Left lung (tissue), 14 donors: ENCODE measurements at places on chromosomes 11 and 22. TPM values are rescaled to one million over a fixed set of nuclear protein-coding genes. Genes with fewer than 3 reads are reported as not detected.

- H3K4me3 ChIP-seq, result no peak overlapping the region
- no peak for DNase-seq
- no peaks in the 10 kb centered on the region for H3K36me3 ChIP-seq
Measured at GRCh38 chr11:112627588-112628045, 333.6 kb upstream of the NCAM1 start.

DNA sequence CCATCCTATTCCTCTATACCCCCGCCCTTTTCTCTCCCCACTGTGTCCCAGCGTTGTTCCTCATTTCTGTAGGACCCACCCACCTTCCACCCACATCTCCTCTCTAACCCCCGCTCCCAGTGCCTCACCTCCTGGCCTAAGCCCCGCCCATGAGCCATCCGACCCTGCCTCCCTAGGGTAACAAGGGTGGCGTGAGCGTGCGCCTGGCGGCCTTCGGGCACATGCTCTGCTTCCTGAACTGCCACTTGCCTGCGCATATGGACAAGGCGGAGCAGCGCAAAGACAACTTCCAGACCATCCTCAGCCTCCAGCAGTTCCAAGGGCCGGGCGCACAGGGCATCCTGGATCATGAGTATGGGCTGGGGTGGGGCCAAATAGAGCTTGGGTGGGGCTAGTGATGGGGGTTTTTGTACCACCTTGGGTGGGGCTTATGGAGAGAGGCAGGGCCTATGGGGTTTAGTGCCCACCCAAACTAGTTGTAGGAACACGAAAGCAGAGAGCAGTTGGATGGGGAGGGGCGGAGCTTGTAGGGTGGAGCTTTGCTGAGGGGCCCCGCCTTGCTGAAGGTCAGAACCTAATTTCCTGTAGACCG, 4.5 kb downstream of the INPP5J start:
- H3K36me3 ChIP-seq, result no peaks in the 10 kb centered on the region
- H3K4me1 ChIP-seq, result peaks cover 3% of the 10 kb centered on the region
- DNase-seq, result peak; percentile 46

Gene GUCY1A2
- 15.6 TPM for total RNA-seq

Gene LRRC32
- total RNA-seq, result 66.8 TPM

- peaks cover 6% of the 10 kb centered on the region for H3K27me3 ChIP-seq
- no peak overlapping the region for H3K4me3 ChIP-seq
- H3K27ac ChIP-seq, result no peak overlapping the region
- DNase-seq, result no peak
Measured at GRCh38 chr22:31134688-31135087, 5.6 kb downstream of the PLA2G3 start.

GRCh38 chr11:79311461-79311860, 129.4 kb downstream of the TENM4 start:
- no peak overlapping the region for H3K27ac ChIP-seq
- H3K4me1 ChIP-seq, result no peaks in the 10 kb centered on the region
- DNase-seq, result no peak
- H3K36me3 ChIP-seq, result no peaks in the 10 kb centered on the region
- no peak overlapping the region for H3K4me3 ChIP-seq
- no peaks in the 10 kb centered on the region for H3K27me3 ChIP-seq

Gene MPZL2
- total RNA-seq, result 117 TPM

Gene GPHA2
- not detected for total RNA-seq
